ENCODE measurements at places on chromosomes 5 and 9.

DNA sequence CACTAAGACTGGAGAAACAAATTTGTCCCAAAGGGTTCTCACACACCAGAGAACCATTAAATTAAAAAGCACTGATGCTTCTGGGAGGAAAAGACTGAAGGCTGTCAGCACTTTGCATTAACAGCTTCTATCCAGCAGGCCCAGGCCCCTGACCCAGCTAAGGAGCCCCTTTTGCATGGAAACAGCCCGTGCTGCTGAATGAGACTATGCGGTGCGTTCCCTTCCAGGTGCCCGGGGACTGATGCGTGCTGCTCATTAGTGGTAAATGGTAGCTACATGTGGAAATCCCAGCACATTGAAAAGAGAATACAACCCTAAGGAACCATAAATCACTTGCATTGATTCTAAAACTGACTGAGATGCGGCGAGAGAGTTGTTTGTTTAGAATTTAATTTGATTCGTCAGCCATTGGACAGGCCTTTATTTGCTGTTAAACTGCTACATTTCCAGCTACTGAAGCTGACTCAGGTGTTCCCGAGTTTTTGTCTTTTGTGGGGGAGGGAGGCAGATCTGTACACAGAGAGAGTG lies 351.0 kb upstream of the SLC24A2 start:
- H3K27me3 ChIP-seq = no peaks in the 10 kb centered on the region
- no peak for DNase-seq
- no peak overlapping the region for H3K4me3 ChIP-seq
- no peak overlapping the region for H3K27ac ChIP-seq
- no peaks in the 10 kb centered on the region for H3K4me1 ChIP-seq
- no peaks in the 10 kb centered on the region for H3K36me3 ChIP-seq

DNA sequence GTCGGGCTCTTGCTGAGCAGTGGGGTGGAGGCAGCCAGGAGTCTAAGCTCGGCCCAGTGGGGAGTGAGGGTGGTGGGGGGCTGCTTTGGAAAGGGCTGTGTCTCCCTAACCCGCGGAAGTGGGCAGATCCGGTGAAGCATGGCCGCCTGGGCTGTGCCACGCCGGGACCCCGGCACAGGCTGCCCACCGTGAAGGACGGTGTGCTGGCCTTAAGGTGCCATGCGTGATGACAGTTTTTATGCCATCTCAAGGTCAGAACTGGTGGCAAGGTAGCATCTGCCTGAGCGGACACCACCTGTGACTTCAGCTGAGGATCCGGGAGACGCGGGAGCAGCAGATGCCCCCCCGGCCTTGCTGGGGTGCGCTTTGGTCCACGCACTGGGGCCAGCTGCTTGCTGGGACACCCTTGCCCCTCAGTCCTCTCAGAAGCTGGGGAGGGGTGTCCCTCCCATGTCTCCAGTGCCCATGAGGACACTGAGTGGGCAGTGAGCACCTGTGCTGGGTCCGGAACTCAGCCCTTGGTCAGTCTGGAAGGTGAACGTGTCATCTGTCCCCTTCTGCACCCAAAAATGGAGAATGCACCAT lies 53.9 kb downstream of the AHRR start:
- no peak overlapping the region for H3K4me3 ChIP-seq
- H3K4me1 ChIP-seq = peaks cover 2% of the 10 kb centered on the region
- DNase-seq = peak; percentile 59
- no peak overlapping the region for H3K27ac ChIP-seq
- peaks cover 5% of the 10 kb centered on the region for H3K27me3 ChIP-seq

DNA sequence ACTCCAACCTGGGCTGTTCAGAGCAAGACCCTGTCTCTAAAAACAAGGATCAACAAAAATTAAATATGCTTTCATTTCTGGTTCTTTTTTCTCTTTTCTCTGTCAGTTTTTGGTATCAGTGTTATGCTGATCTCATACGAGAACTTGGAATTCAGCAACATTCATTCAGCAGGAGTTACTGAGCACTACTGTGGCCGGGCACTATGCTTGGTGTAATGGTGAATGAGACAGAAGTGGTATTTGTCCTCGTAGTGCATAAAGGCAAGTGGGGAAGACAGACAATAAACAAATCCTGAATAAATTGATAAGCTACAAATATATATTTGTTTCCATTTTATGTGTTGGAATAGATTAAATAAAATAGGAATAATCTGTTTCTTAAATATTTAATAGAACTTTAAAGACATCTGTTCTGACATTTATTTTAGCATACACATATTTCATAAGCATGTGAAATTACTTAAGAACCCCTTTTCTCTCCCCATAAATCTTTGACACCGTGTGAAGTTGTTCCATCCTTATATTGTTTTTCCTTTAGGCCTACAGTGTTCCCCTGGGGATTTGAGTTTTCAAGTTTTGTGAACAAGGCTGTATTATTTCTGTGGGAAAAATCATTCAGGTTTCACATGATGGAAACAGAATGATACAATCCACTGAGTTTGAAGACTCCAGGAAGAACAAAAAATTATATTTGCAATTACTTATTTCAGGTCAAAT lies 24.6 kb downstream of the UBAP1 start:
- H3K4me1 ChIP-seq = peaks cover 34% of the 10 kb centered on the region
- H3K4me3 ChIP-seq = no peak overlapping the region
- peaks cover 43% of the 10 kb centered on the region for H3K36me3 ChIP-seq
- no peaks in the 10 kb centered on the region for H3K27me3 ChIP-seq

- 0 out of 2 replicates have a peak, but pooled peaks cover under 1% of the 10 kb centered on the region for H3K36me3 ChIP-seq
- no peak for DNase-seq
- peaks cover 40% of the 10 kb centered on the region for H3K4me1 ChIP-seq
- H3K27me3 ChIP-seq = no peaks in the 10 kb centered on the region
- H3K4me3 ChIP-seq = no peak overlapping the region
These were observed 3.2 kb upstream of the C5orf63 start for GRCh38 chr5:127076315-127077129.

- no peak overlapping the region for H3K27ac ChIP-seq
- no peak overlapping the region for H3K4me3 ChIP-seq
- H3K4me1 ChIP-seq = no peaks in the 10 kb centered on the region
- no peaks in the 10 kb centered on the region for H3K36me3 ChIP-seq
- H3K27me3 ChIP-seq = no peaks in the 10 kb centered on the region
These were observed 649 bp downstream of the CCDC187 start for GRCh38 chr9:136303066-136303824.

DNA sequence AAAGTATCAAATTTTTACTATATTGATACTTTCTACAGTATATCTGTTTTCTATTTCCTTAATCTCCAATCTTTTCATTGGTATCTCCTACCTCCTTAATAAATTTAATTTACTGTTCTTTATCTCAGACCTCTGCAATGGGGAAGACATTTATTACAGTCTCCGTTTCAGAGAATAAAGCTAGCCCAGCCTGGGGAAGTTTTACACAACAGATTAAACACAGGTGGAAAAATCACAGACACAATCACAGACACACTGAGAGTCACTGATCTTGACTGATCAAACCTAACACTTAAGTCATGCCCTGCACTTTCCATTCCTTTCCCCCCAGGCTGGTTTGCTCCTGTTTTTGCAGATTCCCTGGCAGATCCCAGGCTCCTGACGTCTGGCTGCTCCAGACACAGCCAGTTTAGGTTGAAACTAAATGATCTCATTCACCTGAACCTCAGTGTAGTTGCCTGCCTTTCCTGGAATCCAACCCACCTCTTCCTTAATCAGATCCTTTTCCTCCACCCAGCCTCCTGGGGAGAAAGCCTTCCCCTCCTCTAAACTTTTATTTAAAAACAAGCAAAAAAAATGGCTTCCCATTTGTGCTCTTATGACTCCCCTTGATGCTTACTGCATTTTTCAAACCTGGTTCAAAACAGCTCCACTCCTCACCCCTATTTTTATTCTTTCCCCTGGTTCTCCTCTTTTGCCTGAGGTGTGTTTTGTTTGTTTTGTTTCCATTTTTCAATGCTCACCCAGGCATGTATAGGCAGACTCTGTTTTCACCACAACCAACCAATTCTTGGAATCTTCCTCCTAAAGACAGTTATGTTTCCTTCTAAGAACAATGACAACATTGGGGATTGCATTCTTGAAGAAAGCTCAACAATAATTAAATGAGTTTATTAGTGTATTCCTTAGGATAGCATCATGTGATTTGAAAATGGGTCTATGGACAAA lies 29.5 kb upstream of the OSMR start:
- H3K4me3 ChIP-seq = no peak overlapping the region
- H3K27me3 ChIP-seq = no peaks in the 10 kb centered on the region
- H3K36me3 ChIP-seq = no peaks in the 10 kb centered on the region
- no peak for DNase-seq
- H3K27ac ChIP-seq = peak overlapping the region; percentile 50
- peaks cover 22% of the 10 kb centered on the region for H3K4me1 ChIP-seq

GRCh38 chr5:116487045-116487444 lies 87.6 kb downstream of the SEMA6A start:
- H3K27ac ChIP-seq = no peak overlapping the region
- H3K4me3 ChIP-seq = no peak overlapping the region
- H3K27me3 ChIP-seq = no peaks in the 10 kb centered on the region
- no peak for DNase-seq

DNA sequence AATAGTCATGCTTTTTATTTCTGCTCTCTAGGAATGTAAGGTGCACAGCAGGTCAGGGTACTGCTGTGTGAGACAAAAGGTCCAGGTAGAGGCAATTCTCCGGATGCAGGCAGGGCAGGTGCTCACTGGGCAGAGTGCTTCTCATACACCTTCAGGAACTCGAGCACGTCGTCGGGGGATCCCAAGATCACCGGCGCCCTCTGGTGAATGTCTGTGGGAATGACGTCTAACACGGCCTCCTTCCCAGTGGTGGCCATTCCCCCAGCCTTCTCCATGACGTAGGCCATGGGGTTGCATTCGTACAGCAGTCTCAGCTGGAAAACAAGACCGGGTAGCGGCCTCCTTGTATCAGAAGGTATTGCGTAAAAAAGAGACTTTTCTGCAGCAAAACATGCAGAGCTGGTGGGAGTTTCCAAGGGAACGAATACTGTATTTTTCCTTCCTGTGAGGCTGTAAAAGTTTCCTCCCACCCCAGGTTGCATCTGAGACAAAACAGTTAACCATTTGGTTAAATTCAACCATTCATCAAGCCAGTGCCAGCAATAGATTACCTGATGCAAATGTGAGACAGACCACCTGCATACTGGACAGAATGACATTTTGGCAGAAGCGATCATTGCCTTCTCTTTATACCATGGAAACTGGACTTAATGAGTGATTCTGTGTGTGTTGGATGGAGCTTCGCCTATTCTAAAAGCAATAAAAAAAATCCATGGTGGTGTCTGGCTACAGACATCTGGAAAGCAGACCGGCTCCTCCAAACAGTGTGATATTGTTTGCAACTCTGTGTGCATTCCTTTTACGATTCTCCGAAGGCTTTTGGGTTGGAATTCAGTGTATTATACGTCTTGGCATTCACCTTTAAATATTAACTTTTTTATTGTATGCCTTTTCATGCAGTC lies 9.9 kb upstream of the FBP2 start:
- no peak overlapping the region for H3K27ac ChIP-seq
- no peaks in the 10 kb centered on the region for H3K4me1 ChIP-seq
- DNase-seq = no peak

- DNase-seq = no peak
- no peak overlapping the region for H3K4me3 ChIP-seq
- H3K36me3 ChIP-seq = no peaks in the 10 kb centered on the region
- H3K4me1 ChIP-seq = peaks cover 7% of the 10 kb centered on the region
These were observed 22.4 kb upstream of the NCS1 start for GRCh38 chr9:130149654-130150286.

GRCh38 chr9:21357479-21358460 lies 7.1 kb upstream of the IFNA6 start:
- H3K4me1 ChIP-seq = no peaks in the 10 kb centered on the region
- no peak overlapping the region for H3K27ac ChIP-seq
- H3K36me3 ChIP-seq = no peaks in the 10 kb centered on the region
- peaks cover 3% of the 10 kb centered on the region for H3K27me3 ChIP-seq
- DNase-seq = no peak
- no peak overlapping the region for H3K4me3 ChIP-seq

DNA sequence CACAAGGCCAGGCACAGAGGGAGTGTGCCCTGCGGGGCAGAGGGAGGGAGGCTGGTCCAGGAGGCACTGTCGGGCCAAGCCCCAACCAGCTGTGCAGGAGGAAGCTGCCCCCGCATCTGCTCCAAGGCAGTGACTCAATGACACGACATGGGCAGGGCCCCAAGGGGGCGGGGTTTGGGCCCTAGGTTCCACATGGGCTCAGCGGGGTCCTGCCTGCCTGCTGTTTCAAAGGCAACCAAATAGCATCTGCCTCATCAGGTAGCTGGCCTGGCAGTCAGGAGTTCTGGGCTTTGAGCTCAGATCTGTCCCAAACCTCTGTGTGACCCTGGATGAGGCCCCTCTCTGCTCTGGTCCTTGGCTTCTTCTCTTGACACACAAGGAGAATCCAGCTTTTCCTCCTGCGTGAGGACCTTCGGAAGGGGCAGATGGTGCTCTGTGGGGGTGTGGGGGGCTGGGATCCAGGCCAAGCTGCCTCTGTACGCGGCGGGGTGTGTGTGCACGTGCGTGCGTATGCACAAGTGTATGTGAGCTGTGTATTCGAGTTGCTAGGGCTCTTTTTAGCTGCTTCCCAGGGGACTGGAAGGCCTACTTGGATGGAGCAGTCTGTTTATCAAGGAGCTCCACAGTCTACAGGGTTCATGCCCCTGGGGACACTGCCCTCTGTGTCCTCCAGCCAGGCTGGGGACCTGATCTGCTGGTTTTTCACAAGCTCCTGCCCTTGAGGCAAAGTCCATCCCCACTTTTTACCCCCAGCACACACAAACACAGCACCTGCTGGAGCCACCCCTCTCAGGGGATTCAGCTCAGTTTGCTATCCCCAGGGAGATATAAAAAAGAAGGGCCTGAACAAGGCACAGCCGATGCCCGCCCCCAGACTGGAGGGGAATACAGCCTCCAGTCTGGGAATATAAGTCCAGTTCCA lies 138.9 kb downstream of the RGS3 start:
- peaks cover 16% of the 10 kb centered on the region for H3K4me1 ChIP-seq
- DNase-seq = no peak
- peaks cover 2% of the 10 kb centered on the region for H3K36me3 ChIP-seq
- H3K27ac ChIP-seq = no peak overlapping the region

DNA sequence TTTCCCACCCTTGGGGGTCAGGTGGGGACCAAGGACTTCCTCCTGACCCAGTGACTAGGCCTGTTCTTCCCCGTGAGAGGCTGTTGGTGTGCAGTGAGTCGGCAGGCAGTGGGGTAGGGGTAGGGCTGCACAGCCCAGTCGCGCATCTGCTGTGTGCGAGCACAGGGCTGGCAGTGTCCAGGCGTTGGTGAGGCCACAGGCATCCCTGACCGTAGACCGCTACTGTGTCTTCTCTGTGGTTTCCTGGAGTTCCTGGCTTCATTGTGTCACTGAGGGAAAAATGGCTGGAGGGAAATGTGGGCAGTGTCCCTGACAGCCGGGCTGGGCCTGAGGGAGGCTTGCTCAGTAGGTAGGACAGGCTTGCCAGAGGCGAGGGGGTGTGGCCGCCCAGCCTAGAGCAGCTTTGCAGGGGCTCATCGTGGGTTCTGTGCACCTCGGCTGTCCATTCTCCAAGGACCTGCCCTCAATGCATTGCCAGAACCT lies 95.4 kb downstream of the CACNA1B start:
- H3K36me3 ChIP-seq = no peaks in the 10 kb centered on the region
- no peak for DNase-seq
- H3K27ac ChIP-seq = no peak overlapping the region
- no peaks in the 10 kb centered on the region for H3K4me1 ChIP-seq

GRCh38 chr5:168317521-168318147 lies 26.2 kb downstream of the WWC1 start:
- peak; percentile 88 for DNase-seq
- peaks cover 11% of the 10 kb centered on the region for H3K36me3 ChIP-seq
- H3K27ac ChIP-seq = peak overlapping the region; percentile 96
- peaks cover 51% of the 10 kb centered on the region for H3K4me1 ChIP-seq
- no peaks in the 10 kb centered on the region for H3K27me3 ChIP-seq
